ENCODE measurements at places on chromosomes 7 and 10.

DNA sequence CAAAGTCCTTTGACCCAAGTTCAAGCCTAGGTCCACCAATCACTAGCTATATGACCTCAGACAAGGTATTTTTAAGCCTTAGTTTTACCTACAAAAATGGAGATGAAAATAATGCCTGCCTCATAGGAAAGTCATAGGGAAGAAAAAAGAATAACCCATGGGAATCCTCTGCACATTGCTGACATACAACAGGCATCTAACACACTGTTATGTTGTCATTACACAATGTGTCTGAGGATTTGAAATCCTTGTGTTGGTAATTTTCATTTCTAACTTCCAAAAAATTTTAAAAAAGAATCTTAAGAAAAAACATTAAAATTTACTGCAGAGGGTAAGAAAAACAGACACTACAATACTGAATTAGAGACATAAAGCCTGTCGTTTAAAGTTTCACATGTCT is 5.7 kb downstream of the ANK3 start:
- DNase-seq = no peak

DNA sequence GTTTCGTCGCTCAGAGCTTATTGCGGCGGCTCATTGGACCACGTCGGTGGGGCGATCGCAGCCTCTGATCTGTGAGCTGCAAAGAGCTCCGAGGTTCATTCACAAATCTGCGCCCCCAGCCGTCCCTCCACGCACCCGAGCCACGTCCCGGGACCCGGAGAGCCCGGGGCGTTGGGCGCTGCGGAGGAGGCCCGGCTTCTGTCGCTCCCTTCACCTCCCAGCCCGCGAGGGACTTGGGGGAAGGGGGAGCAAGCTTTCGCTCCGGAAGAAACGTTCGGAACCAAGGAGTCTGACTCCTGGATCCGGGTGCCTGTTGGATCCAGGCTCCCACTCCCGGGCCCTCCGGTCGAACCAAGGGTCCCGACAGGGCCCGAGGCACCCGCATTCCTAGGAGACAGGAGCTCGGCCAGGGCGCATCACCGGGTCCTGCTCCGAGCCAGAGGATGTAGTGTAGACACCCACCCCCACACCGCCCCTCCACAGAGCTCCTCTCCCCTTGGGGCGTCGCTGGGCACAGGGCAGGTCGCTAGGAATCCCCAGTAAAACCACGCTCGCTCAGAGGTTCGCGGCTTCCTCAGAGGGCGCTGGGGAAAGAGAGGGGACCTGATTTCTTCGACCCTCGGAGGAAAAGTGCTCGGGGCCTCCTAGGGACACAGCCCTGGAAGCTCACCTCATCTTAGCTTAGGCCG is 7.9 kb upstream of the EN2 start:
- no peak for DNase-seq

GRCh38 chr10:104069613-104070012 is 16.1 kb downstream of the COL17A1 start:
- DNase-seq = no peak

GRCh38 chr7:57216340-57216739 is 84.1 kb upstream of the ZNF479 start:
- no peak for DNase-seq

DNA sequence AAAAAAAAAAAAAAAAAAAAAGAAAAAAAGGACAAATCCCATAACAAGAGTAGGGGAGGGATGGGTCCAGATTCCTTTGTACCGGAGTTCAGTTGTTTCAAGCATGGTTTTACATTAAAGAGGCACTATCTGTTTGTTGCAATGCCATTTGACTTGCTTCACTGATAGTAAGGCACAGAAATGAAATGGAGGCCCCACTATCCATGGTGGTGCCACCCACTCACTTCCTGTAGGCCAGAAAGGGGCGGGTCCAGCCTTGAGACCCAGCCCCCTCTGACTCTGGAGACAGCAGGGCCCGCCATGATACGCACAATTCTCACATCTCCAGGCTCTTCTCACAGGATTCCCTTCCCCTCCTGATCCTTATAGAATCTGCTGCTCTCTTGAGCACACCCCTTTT is 100.0 kb downstream of the CLEC2L start:
- no peak for DNase-seq

DNA sequence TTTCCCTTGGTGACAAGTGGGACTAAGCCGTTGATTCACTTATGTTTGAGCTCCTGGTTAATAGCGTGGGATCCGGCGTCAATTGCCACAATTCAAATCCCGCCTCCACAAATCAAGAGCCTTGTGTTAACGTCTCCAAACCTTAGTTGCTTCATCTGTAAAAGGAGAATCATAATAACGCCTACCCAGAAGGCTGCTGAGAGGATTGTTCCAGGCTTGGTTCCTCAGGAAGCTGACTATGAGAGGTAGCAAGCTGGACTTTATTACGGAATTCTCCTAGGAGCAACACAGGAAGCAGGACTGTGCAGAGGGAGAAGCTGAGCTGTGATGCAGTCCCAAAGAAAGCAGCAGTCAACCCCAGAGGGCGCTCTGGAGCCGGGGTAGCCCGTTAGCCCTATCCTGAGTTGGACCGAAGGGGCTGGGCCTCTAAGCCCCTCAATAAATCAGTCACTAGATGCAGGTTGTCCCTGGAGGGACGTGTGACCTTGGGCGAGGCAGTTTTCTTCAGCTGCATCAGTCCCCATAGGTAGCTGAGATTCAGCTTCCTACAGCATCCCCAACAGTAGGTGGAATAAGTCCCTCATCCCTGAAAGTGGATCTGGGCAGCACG is 6.9 kb upstream of the BAG3 start:
- DNase-seq = no peak

GRCh38 chr10:71191551-71192076 is 20.8 kb upstream of the UNC5B start:
- no peak for DNase-seq

DNA sequence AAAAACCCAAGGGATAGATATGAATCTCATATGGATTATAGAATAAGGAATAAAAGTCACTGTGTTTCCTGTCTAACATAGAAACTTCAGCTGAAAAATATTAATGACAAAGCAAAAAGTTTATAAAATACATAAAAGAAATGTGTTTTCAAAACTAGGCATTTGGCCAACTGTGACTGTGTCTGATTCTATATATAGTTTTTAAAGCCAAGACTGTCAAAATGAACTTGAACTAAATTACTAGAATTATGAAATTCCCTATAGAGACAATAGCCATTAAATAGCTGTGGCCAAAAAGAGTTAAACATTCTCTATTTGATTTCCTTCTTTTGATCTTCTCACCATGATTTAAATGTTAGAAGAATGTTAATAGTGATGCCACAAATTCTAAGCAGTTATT is 311.2 kb upstream of the SEMA3D start:
- peak; percentile 52 for DNase-seq

- no peak for DNase-seq
These were observed 80.8 kb upstream of the KLF14 start for GRCh38 chr7:130814778-130815335.

GRCh38 chr7:153322991-153323390 is 563.4 kb downstream of the ACTR3B start:
- DNase-seq = no peak

DNA sequence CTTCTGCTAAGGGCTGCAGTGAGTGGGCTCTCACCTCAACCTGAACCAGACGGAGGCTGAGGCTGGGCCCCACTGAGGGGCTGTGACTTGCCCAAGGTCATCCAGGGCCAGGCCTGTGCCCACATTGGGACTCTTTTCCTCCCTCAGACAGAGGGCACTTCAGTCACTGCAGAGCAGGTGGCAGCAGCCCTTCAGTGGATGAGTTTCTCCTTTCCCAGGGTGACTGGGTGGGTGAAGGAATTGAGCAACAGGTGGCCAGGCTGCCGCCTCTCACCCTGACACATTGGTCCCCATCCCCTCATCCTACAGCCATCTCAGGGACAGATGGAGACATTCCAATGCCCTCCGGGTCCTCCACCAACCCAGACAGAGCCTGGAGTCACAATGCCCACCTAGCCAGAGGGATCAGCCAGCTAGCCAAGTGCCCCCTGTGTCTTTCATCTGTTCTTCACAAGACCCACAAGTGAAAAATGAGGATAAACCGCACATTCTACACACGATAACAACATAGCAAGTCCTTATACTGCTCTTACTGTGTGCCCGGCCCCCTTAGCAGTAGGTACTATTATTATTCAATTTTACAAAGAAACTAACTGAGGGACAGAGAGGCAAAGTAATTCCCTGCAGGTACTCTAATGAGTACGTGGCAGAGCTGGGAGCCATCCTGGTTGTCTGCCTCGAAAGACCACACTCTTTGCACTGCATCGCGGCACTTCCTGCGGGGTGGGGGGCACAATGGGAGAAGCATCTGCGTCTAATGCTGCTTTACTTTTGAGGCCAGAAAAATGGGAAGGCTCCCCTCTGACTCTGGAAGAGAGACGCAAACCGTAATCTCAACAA is 1.7 kb upstream of the SLC18A3 start:
- no peak for DNase-seq

GRCh38 chr10:131926743-131927595 is 26.2 kb downstream of the PPP2R2D start:
- no peak for DNase-seq

DNA sequence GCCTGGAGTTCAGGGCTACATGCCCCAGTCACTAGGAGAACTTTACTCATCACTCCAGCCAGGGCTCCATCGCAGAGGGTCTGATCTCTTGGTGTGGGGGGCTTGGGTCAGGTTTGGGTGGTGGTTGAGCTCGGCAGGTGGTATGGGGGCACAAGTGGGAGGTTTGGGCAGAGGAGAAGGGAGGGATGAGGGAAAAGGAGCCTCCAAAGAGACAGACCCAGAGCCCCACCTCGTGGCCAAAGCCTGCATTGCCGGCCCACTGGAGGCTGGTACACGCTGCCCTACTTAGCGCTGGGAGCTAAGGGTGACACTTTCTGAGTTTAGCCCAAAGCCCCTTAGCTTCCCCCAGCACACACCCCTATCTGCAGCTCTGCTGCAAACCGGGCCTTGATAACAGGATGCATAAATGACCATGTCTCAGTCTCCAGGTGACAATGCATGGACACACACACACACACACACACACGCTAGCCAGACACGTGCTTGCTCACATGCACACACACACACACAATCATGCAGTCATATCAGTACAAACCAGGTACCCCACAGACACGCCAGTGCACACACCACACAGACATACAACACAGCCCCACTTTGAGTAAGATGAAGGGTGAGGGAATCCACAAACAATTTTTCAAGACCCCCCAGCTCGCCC is 14.7 kb downstream of the LZTS2 start:
- DNase-seq = peak; percentile 46

DNA sequence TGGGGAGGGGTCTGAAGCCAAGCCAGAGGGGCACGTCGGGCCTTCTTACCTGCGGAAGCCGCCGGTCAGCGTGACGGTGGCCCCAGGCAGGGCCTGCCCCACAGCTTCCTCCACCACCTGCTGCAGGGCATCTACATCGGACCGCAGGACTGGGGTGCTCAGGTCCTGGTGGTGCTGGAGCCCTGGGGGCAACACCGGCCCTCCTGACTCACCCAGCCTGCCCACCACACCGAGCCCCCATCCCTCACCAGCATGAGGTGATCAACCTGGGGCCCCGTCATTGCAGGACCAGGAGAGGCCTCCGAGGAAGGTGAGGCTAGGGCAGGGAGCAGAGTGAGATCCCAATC is 8.0 kb downstream of the POLM start:
- no peak for DNase-seq

DNA sequence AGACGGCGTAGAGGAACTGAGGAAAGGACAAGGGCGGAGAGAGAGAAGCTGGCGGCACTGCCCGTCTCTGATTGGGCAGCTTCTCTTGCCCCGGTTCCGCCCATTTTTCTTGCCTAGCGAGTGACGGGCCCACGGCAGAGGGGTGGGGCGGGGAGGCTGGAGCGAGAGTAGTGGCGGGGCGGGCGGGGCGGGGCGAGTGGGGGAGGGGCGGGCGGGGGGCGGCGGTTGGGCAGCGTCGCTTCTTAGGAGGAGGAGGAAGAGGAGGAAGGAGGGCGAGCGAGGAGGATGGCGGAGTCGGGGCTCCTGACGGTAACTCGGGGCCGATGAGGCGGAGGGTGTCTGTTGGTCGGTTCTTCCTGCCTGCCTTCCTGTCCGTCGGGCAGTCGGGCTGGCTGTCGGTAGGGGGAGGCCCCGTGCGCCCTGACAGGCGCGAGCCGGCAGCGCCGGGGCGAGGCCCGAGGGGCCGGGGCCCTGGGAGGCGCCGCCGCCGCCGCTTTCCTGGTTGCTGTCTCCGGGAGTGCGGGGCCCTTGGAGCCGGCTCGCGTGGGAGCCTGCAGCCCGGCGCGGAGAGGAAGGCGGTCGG is at the start of gene SHOC2:
SHOC2 (plus strand) TSS at position 256 of the 583 bp plus-strand sequence. CDS start 44,755 bp downstream, outside the sequence.
- DNase-seq = no peak

GRCh38 chr10:126843299-126843934 is 61.8 kb upstream of the DOCK1 start:
- no peak for DNase-seq

GRCh38 chr10:43067391-43068135 is 9.3 kb upstream of the RET start:
- DNase-seq = no peak

- DNase-seq = no peak
These were observed 87.8 kb downstream of the GLCCI1 start for GRCh38 chr7:8056439-8056838.

- DNase-seq = no peak
These were observed 1124.7 kb downstream of the DNAJB9 start for GRCh38 chr7:109694149-109695071.

GRCh38 chr7:147145194-147145593 is 1028.6 kb downstream of the CNTNAP2 start:
- no peak for DNase-seq

DNA sequence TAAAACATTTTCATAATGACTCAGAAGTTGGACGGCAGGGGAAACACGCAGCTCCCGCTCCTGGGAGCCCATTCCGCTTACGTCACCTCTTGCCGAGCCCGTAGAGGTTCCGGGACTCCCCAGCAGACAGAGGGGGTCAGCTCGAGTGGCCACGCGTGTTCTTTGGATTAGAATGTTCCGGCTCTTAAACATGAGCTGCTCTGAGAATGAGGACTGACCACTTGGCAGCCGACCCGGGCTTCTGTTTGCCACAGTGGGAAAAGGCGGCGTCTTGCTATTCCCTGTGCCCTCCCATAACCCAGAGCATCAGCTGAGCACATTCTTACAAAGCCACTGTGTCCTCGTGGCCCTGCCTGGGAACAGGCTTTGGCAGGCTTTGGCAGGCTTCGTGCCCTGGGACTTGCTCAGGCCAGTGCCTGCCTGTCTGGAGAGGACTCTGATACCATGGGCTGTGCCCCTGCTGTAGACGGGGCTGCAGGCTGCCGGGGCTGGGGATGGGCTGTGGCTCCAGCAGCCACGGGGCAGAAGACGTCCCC is 40.1 kb downstream of the PFKP start:
- no peak for DNase-seq

- DNase-seq = peak; percentile 39
These were observed 19.6 kb upstream of the AGMO start for GRCh38 chr7:15581352-15581951.

GRCh38 chr10:69069090-69070042 is 18.5 kb upstream of the SRGN start:
- DNase-seq = peak; percentile 43

Data from skin of body (tissue), 3 donors.